ENCODE measurements at places on chromosomes 3 and 15. TPM values are rescaled to one million over a fixed set of nuclear protein-coding genes. Genes with fewer than 3 reads are reported as not detected.

DNA sequence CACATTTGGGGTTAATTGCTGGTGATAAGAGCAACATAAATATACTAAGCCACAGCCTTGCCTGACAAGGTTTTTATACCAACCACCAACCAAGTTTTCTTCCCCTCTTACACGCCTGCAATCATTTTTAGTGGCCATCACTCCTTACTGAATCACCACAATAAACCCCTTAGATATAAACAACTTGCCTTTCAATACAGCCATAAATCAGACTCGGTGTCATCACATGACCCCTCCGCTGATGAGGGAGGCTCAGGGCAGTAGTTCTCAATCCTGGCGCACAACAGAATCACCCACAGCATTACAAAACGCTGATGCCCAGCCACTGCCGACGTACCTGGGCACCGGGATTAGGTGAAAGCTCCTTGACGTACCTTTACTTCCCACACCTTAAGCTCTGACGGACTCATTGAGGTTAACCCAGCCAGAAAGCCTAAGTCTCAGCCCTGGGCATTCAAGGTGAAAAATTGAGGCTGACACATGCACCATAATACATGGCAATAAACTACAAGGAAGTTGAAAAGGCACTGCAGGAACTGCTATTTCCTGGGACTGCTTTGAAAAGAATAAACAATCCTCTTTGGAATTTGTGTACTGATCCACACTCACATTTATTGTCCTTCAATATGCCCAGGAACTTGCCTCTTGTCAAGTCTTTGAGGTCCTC, 17.1 kb downstream of the ADCY5 start:
- H3K36me3 ChIP-seq, result no peaks in the 10 kb centered on the region
- H3K4me3 ChIP-seq, result no peak overlapping the region
- H3K4me1 ChIP-seq, result no peaks in the 10 kb centered on the region
- no peak overlapping the region for H3K27ac ChIP-seq
- no peak for DNase-seq

- no peak overlapping the region for H3K4me3 ChIP-seq
- H3K4me1 ChIP-seq, result no peaks in the 10 kb centered on the region
- no peaks in the 10 kb centered on the region for H3K36me3 ChIP-seq
- H3K27me3 ChIP-seq, result peaks cover 27% of the 10 kb centered on the region
These were observed 24.3 kb upstream of the SV2B start for GRCh38 chr15:91075739-91076138.

DNA sequence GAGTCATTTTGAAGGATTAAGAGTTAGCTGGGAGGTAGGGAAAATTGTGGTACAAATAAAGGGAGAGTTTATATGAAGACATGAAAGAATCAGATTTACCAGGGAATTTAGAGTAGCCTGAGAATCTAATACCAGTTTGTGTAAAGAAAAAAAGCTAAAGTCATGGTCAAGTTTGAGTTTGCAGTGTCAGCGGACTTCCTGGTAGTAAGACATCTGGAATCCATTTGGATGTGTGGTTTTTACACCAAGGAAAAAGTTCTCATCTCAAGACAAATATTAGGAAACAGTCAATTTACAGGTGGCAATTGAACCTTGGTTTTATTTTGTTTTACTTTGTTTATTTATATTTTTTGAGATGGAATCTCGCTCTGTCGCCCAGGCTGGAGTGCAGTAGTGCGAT, 1.5 kb upstream of the P2RY12 start:
- peaks cover 7% of the 10 kb centered on the region for H3K36me3 ChIP-seq
- peaks cover 10% of the 10 kb centered on the region for H3K4me1 ChIP-seq
- no peak for DNase-seq
- no peak overlapping the region for H3K4me3 ChIP-seq

Gene FAM3D
- total RNA-seq, result 0.16 TPM

Gene SCN5A
- total RNA-seq, result 1.8 TPM

Gene GATM
- total RNA-seq, result 7.3 TPM

Gene SAXO2
- 4.3 TPM for total RNA-seq

DNA sequence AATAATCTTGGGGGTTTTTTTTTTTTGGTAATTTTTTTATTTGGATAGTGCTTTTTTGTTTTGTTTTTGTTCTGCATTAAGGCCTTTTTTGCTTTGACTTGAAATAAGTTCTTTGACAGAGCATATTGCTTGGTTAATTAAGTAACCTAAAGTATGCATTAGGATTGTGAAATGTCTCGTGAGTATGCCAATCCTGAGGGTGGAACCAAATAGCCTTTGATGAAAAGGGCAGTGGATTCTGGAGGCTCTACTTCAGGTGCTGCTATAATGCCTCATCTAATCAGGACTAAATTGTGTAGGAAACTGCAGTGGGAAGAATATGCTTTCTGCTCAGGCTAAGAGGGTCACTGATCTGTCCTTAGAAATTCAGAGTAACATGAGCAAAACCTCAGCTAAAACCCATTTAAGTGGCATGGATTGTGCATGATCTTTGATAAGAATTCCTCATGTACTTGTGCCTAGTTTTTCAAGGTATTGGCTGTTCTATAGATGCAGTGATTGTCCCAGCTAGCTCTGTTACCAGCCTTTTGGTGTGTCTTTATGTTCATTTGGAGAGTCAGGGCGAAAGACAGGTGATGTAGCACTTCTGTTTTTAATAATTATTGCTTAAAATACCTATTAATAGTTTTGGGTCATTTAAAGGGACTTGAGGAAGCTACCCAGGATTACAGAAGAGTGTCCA, 15.4 kb downstream of the CDV3 start:
- H3K36me3 ChIP-seq, result peaks cover 37% of the 10 kb centered on the region
- H3K4me1 ChIP-seq, result no peaks in the 10 kb centered on the region
- no peak overlapping the region for H3K27ac ChIP-seq
- no peak overlapping the region for H3K4me3 ChIP-seq

DNA sequence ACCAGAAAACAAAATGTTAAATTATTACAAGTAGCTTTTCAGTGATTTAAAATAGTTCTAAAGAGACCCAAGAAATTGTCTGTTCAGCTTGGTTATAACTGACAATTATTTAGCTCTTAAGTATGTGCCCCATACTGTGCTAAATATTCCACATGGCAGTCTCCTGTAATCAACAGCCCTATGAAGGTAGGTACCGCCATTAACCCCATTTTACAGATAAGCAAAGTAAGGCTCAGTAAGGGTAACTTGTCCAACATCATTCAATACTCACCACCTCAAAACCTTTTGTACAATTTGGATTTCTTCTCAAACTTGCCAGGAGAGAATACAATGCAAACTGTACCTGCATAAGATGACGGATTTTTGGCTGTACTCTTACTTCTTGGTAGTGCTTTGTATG, 33.9 kb downstream of the ADPGK start:
- no peaks in the 10 kb centered on the region for H3K4me1 ChIP-seq
- peaks cover 28% of the 10 kb centered on the region for H3K36me3 ChIP-seq
- no peak for DNase-seq
- no peak overlapping the region for H3K4me3 ChIP-seq

DNA sequence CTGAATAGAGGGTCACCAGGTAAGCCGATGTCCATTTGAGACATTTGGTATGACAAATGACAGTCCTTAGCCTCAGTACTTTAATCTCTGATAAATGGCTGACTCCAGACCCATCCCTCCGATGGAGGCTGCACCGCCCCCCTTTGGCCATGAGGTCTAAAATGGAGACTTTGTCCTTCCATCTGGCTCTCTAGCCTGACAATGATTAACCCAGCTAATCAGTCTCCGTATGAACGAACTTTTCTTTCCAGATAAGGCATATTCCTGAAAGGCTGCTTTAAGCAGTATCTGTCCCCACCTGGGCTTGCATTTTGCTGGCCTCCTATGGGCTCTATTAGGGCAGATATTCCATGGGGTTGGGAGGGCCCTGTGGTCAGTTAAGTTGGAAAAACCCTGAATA, 10.8 kb upstream of the MYZAP start:
- no peak overlapping the region for H3K27ac ChIP-seq
- H3K27me3 ChIP-seq, result no peaks in the 10 kb centered on the region
- DNase-seq, result no peak
- peaks cover 11% of the 10 kb centered on the region for H3K36me3 ChIP-seq
- no peak overlapping the region for H3K4me3 ChIP-seq
- H3K4me1 ChIP-seq, result peaks cover 10% of the 10 kb centered on the region

DNA sequence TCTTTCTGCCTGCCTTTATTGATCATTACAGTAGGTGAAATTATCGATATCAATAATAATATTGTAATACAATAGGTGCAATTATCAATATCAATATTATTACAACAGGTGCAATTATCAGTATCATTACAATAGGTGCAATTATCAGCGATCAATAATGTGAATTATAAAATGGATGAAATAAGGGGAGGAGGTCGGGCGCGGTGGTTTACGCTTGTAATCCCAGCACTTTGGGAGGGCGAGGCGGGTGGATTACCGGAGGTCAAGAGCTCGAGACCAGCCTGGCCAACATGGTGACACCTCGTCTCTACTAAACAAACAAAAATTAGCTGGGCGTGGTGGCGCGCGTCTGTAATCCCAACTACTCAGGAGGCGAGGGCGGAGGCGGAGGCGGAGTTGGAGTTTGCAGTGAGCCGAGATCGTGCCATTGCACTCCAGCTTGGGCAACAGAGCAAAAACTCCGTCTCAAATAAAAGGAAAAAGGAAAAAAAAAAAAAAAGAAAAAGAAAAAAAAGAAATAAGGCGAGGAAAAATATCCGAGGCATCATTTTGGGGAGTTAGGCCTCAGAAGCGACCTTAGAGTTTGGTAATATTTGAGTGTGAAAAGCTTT, 611 bp upstream of the BNIP2 start:
- H3K4me1 ChIP-seq, result peaks cover 25% of the 10 kb centered on the region
- H3K27me3 ChIP-seq, result no peaks in the 10 kb centered on the region
- H3K4me3 ChIP-seq, result peak overlapping the region; percentile 96

Gene NME9
- 1.1 TPM for total RNA-seq

DNA sequence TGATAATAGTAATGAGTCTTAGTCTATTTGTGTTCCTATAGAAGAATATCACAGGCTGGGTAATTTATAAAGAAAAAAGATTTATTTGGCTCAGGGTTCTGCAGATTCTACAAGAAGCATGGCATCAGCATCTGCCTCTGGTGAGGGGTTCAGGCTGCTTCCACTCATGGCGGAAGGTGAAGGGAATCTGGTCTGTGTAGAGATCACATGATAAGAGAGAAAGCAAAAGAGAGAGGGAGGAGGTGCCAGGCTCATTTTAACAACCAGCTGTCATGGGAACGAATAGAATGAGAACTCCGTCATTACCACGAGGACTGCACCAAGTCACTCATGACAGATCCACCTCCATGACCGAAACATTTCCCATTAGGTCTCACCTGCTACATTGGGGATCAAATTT, 664.0 kb upstream of the SGO1 start:
- H3K27ac ChIP-seq, result peak overlapping the region; percentile 13
- no peaks in the 10 kb centered on the region for H3K36me3 ChIP-seq
- H3K27me3 ChIP-seq, result no peaks in the 10 kb centered on the region
- DNase-seq, result no peak
- peaks cover under 1% of the 10 kb centered on the region for H3K4me1 ChIP-seq
- no peak overlapping the region for H3K4me3 ChIP-seq

GRCh38 chr3:194565597-194566190, 67.5 kb downstream of the TMEM44 start:
- peaks cover 16% of the 10 kb centered on the region for H3K27me3 ChIP-seq
- no peak for DNase-seq
- no peak overlapping the region for H3K4me3 ChIP-seq
- H3K27ac ChIP-seq, result peak overlapping the region; percentile 59
- H3K36me3 ChIP-seq, result no peaks in the 10 kb centered on the region

GRCh38 chr15:76253691-76254473, 57.4 kb downstream of the ETFA start:
- H3K27ac ChIP-seq, result no peak overlapping the region
- no peak overlapping the region for H3K4me3 ChIP-seq
- H3K27me3 ChIP-seq, result no peaks in the 10 kb centered on the region
- H3K36me3 ChIP-seq, result peaks cover 41% of the 10 kb centered on the region
- H3K4me1 ChIP-seq, result no peaks in the 10 kb centered on the region
- DNase-seq, result no peak

Gene LEKR1
- total RNA-seq, result 3.4 TPM

Gene ANKDD1A
- total RNA-seq, result 4.1 TPM

DNA sequence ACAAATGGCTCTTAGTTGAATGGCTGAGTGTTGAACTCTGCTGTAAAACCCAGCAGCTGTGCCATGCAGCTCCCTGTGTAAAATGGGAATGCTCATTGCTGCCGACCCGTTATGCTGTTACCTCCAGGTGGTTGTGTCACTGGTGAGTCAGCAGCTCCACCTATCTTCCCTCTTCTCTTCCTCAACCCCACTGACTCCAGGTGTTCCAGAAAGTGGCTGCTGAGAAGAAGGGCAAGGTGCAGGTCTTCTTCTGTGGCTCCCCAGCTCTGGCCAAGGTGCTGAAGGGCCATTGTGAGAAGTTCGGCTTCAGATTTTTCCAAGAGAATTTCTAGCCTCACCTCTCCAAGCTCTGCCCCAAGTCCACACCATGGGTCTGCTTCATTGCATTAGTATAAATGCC, 41.9 kb downstream of the NOX5 start:
- peaks cover 29% of the 10 kb centered on the region for H3K27me3 ChIP-seq
- no peak overlapping the region for H3K27ac ChIP-seq
- peaks cover 10% of the 10 kb centered on the region for H3K4me1 ChIP-seq
- DNase-seq, result no peak
- no peaks in the 10 kb centered on the region for H3K36me3 ChIP-seq

GRCh38 chr3:173737167-173737808, 339.7 kb downstream of the NLGN1 start:
- no peak for DNase-seq
- H3K4me3 ChIP-seq, result no peak overlapping the region
- H3K36me3 ChIP-seq, result no peaks in the 10 kb centered on the region
- H3K27me3 ChIP-seq, result no peaks in the 10 kb centered on the region

DNA sequence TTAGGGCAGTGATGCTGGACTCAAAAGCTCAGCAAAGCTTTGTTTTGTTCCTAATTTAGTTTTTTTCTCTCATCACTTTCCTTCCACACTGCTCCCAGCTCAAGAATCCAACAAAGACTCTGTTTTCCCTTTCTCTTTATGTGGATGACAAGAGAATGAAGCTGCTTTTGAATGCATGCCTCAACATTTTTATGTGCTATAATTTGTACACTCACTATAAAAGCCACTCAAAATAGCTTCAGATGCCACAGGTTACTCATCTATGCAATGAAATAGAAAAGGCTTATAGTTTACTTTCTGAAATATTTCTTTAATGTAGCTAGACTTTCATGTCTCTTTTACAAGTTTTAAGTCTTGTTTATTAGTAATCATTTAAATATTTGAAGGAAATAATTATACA, 714.9 kb downstream of the OTOL1 start:
- H3K4me1 ChIP-seq, result no peaks in the 10 kb centered on the region
- DNase-seq, result no peak
- H3K27ac ChIP-seq, result no peak overlapping the region
- no peaks in the 10 kb centered on the region for H3K27me3 ChIP-seq

DNA sequence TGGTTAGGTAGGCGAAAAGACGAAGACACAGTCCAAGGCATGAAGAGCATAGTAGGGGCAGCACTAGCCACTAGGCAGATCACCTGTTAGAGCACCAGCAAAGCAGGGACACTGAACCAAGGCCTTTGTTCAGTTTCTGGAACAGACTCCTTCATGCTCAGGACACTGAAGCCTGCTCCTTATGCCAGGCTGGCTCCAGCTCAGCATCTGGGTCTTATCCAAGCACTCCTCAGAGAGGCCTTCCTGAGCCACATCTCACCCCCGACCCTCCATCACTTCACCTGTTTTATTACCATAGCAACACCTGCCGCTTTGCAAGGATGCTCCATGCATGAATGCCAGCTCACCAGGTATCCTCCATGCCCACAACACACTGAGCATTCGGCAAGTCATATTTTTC, 206.3 kb upstream of the CHRNA7 start:
- no peak overlapping the region for H3K27ac ChIP-seq
- DNase-seq, result no peak
- H3K36me3 ChIP-seq, result no peaks in the 10 kb centered on the region
- no peaks in the 10 kb centered on the region for H3K4me1 ChIP-seq
- H3K4me3 ChIP-seq, result no peak overlapping the region

Data from mesothelial cell of epicardium (in vitro differentiated cells).